ENCODE measurements at places on chromosomes 4 and X.
A peak's percentile ranks its signal among the peaks of the same experiment; 100 is the strongest.

DNA sequence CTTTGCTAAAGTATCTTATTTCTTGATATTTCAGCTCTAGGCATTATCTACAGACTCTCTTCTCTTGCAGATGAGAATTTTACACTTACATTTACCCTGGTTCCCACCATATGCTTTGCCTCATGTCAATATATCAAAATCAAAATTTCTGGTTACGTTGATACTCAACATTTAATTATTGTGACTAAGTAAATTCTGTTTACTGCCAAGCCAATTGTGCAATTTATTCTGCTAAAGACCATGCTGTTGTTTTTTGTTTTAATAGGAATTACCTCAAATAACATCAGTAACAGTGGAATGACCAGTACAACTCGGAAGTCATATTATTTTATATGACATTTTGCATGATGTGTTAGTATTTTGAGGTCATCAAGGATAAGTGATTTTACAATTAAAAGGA lies 125.5 kb downstream of the IL15 start:
- DNase-seq = no peak

- peak; percentile 0 for DNase-seq
Measured at GRCh38 chrX:123698979-123699520, 33.8 kb downstream of the THOC2 start.

- no peak for DNase-seq
Measured at GRCh38 chr4:16609170-16609758, 289.2 kb downstream of the LDB2 start.

DNA sequence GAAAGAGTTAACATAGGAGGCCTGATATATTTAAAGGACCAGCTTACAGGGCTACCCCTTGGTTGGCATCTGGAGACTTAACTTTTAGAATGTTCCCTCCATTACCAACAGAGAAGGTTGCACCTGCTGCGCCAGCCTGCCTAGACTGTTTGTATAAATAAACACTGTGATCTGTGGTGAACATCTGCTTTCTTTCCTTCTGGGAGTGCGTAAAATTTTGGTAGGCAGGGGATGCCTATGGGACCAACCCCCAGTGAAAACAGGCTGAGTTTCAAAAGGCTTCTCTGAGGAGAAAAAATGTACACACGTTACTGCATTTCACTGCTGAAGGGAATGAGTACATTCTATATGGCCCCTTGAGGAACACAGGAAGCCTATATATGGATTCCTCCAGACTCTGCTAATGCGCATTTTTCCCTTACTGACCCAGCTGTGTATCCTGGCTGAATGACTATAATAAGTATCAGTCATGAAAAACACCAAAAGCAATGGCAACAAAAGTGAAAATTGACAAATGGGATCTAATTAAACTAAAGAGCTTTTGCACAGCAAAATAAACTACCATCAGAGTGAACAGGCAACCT lies 13.8 kb downstream of the CENPC start:
- DNase-seq = peak; percentile 4
